ENCODE measurements at places on chromosomes 4 and X. TPM values are rescaled to one million over a fixed set of nuclear protein-coding genes. Genes with fewer than 3 reads are reported as not detected.

Gene BMP3
- total RNA-seq, result not detected

Gene DCAF12L2
- not detected for total RNA-seq

Gene PCDH11X
- total RNA-seq, result not detected

Gene PITX2
- total RNA-seq, result 18.3 TPM

Gene ADRA2C
- total RNA-seq, result 5.9 TPM

Gene IL1RAPL1
- 15.5 TPM for total RNA-seq

Gene TEX13A
- total RNA-seq, result not detected

Gene VCX3A
- total RNA-seq, result not detected

Gene SPINK2
- total RNA-seq, result not detected

Gene GLRB
- total RNA-seq, result 9.4 TPM

Gene AGTR2
- not detected for total RNA-seq

Gene CLCN3
- total RNA-seq, result 42.3 TPM

Gene TENM3
- total RNA-seq, result 87.7 TPM

Gene GAGE12J
- total RNA-seq, result not detected

Gene TCEAL6
- total RNA-seq, result not detected

Gene TSR2
- 32.8 TPM for total RNA-seq

Gene PGAM4
- total RNA-seq, result not detected

Gene XAGE1B
- total RNA-seq, result 1.3 TPM

Gene HTRA3
- not detected for total RNA-seq

Gene SPANXB1
- 5.3 TPM for total RNA-seq

All from A172 (cell line).